Forelimb muscle (tissue), 1 donor: ENCODE measurements at places on chromosomes 6 and 20. TPM values are rescaled to one million over a fixed set of nuclear protein-coding genes. Genes with fewer than 3 reads are reported as not detected.

PBOV1 gene
- polyA plus RNA-seq: not detected

ZFP57 gene
- not detected for polyA plus RNA-seq

TNFRSF6B gene
- 1.6 TPM for polyA plus RNA-seq

MUC21 gene
- polyA plus RNA-seq: not detected

CD93 gene
- 49.7 TPM for polyA plus RNA-seq

C20orf202 gene
- 0.39 TPM for polyA plus RNA-seq

WFDC5 gene
- not detected for polyA plus RNA-seq

ANGPT4 gene
- 0.04 TPM for polyA plus RNA-seq

SLC17A2 gene
- not detected for polyA plus RNA-seq

DNA sequence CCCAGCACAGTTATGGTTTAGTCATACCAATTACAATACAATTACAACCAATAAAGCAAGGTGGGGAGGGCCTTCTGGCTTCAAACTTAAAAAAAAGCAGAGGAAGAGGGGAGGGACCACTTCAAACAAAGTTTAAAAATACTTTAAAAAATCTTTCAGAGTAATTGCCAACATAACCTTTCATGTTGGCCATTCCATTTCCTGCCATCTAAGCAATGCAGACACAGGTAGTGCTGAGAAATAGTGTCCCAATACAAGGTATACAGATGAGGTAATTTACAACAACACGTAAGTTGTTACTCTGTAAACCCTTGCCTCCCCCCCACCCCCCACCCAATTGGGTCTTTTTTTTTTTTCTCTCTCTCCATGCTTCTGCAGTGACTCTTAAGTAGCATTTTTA, 18.8 kb upstream of the TBC1D20 start:
- no peak for DNase-seq

DNA sequence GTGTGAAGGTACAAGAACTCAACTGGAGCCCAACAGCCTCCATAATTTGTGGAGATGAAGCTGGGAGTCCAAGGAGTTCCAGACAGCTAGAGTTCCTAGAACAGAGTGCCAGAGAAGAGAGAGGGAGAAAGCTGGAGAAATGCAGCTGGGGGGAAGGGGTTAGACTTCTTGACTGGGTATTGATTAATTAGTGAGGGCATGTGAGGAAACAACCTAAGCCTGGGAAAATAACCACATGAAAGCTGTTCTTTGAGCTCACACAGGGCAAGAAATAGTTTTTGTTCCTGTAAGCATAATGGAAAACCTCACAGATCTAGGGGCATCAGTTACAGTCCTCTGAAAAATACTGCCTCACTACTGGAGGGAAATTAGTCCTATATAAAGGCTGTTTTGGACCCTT, 230.5 kb upstream of the FKBP1C start:
- DNase-seq: no peak

DNA sequence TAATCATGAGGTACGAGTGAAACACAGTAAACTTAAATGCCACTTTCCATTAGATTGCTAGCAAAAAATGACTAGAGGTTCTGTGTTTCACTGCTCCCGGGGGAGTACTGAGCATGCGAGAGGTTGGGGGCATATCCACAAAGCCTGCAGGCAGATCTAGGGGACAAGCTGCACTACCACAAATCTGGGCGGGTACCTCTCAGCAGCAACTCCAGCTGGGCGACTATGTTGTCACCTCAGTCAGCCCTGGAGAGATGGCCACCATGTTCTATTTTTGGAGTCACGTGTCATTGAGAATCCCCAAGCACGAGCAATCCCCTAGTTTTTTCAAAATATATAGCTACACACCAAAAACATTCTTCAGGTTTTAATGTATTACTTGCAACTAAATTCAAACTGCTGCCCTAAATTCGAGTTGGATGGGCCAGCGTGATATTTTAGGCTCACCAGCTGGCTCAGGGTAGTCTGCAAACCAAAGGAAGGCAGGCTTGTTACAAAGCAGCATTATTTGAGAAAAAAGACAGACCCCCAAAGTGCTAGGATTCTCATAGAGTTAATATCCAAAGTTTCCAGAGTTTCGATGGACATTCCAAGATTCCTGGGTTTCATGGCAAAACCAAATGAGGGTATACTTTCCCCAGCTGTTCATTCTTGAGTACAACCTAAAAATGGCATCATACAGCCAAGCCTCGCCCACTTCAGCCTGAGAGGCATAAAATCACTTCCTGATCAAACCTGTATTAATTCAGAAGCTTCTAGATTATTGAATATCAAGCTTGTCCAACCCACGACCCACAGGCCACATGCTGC, 24.1 kb upstream of the MYLIP start:
- DNase-seq: no peak

- DNase-seq: no peak
Measured at GRCh38 chr6:155354167-155354566, 39.9 kb upstream of the TFB1M start.

- DNase-seq: no peak
Measured at GRCh38 chr6:142725024-142725770, 219.8 kb downstream of the HIVEP2 start.

DNA sequence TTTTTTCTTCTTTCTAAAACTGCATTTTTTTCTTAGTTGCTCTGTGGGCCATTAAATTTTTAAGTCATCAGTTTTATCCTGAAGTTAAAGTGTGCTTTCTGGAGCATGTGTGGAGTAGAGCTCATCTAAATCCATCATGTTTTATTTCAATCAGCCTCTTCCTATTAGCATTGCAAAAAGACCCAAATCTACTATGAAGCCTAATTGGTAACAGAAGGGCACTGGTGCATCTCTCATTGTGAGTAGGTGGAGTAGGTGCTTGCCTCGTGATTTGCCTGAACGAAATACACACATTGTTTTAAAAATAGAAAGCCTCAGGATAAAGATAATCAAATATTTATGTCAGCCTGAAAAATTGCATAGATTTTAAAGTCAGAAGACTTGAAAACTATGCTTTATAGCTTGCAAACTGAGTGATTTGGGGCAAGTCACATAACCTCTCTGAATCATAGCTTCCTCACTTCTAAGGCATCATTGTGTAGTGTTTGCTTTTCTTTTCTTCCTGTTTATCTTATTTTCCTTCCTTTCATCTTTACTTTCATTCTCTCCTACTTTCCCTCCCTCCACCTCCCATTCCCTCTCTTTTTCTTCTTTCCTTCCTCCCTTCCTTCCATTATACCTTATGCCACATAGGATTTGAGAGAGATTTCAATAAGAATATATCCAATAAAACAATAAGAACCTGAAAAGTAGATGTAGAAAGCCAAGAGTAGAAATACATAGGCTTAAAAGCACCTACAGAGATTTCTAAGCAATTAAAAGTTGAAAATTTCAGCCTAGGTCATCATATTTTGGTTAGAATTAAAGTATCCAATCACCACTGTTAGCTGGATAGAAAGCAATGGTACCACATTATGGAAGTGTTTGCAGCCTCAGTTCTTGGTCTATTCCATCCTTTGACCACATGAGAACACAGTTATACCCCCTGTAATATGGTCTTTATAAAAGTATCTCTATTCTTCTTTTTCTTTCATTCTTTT, 49.6 kb upstream of the RNF146 start:
- no peak for DNase-seq

- DNase-seq: no peak
Measured at GRCh38 chr20:23634044-23634801, 3.5 kb downstream of the CST3 start.

GRCh38 chr20:59571551-59572314, 32.6 kb upstream of the PHACTR3 start:
- DNase-seq: peak; percentile 76

GRCh38 chr6:68638230-68638900, 3.3 kb downstream of the ADGRB3 start:
- DNase-seq: no peak

- no peak for DNase-seq
Measured at GRCh38 chr20:2088891-2089290, 12.7 kb upstream of the STK35 start.

DNA sequence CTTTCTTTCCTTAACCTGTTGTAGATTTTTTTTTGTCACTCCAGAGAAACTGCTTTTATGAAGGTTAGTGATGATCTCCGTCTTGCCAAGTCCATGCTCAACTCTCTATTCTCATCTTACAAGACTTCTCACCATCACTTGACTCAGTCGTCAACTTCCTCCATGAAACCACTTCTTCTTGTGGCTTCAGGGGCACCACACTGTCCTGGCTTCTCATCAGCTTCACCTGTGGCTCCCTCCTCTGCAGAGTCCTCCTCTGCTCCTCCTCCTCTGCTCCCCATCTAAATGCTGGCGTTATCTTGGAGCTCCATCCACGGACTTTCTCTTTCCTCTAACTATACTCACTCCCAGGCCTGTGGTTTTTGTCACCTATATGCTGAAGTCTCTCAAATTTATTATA, 187.5 kb downstream of the BACH2 start:
- no peak for DNase-seq

DNA sequence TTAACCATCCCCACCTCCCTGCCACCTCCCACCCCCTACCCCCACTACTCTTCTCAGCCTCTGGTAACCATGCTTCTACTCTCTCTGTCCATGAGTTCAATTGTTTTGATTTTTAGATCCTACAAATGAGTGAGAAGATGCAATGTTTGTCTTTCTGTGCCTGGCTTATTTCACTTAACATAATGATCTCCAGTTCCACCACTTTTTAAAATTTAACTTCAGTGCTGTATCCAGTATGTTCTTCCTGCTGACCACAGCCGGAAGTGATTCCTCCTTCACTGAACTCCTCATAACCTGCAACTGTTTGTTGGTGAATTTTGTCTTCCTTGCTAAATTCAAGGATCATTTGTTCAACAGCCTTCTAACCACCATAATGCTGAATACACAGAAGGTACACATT, 3.9 kb downstream of the MAP7 start:
- DNase-seq: no peak

DNA sequence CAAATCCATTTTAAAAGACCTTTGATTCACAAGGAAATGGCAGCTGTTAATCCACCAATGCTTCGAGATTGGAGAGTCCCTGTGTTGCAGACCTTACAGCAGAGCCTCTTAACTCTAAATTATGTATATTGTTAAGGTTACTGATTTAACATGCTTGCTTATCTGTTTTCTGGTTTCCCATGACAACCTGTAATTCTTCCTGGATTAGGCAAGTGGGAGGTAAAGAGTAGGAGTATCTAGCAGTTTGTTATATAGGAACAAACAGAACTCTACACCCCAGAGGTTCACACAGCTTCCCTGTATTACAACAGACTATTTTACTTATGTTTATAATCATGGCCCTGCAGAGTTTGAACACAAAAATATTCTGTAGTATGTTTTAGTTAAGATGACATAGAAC, 39.5 kb downstream of the NKX2-4 start:
- no peak for DNase-seq

- no peak for DNase-seq
Measured at GRCh38 chr6:12913201-12913600, 196.6 kb downstream of the PHACTR1 start.

GRCh38 chr20:32017711-32018251, 7.5 kb downstream of the CCM2L start:
- DNase-seq: no peak

- DNase-seq: no peak
Measured at GRCh38 chr6:98823428-98824161, 10.8 kb upstream of the POU3F2 start.

GRCh38 chr20:8735674-8736073, 333.2 kb upstream of the PLCB4 start:
- no peak for DNase-seq
